ENCODE measurements at places on chromosomes 1 and 21. TPM values are rescaled to one million over a fixed set of nuclear protein-coding genes. Genes with fewer than 3 reads are reported as not detected.

The ZBTB17 gene
- 23.9 TPM for total RNA-seq

DNA sequence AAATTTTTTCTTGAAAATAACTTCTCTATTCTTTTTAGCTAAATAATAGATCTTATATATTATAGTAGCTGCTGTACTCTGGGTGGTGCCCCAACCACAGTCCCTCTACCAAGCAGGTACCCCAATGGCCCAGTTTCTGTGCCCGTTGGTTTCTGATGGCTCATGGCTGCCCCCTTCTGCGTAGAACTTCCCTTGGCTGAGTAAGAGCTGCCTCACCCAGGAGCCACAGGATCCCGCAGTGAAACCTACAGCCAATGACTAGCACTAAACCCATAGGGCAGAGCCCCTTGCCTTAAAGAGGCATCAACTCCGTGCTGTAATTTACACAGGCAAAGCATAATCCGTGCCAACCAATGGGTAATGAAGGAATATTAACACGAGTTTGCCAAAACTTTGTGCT, 247.5 kb downstream of the USH2A start:
- DNase-seq, result no peak

The SPAG17 gene
- total RNA-seq, result not detected

GRCh38 chr1:171207377-171207776, 22.3 kb downstream of the FMO2 start:
- DNase-seq, result no peak

DNA sequence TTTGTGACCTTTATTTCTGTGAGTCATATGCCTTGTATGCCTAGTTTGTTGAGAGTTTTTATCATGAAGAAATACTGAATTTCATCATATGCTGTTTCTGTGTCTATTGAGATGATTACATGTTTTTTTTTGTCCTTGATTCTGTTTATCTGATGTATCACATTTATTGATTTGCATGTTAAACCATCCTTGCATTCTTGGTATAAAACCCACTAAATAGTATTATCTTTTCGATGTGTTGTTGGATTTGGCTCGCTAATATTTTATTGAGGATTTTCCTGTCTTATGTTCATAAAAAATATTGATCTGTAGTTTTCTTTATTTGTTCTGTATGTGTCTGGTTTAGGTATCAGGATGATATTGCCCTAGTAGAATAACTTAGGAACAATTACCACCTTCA, 164.7 kb upstream of the CHRM3 start:
- DNase-seq, result no peak

DNA sequence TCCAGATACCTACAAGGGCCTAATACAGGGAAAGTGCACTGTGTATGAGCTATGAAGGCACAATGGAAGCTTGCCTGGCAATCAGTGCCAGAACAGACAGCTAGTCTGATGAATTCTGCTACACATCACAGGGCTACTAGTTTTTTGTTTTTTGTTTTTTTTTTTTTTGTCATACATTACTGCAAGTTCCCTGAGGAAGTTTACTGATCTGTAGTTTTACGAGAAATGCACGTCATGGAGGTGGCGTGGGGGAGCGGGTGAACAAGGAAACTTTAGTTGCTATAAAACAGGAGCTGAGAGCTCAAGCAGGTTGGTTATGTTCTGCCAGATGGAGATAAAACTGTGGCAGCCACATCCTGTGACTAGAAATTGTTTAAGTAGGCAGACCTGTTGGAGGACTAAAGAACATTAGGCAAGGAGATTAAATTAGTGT, 17.7 kb downstream of the PTPRC start:
- peak; percentile 44 for DNase-seq

DNA sequence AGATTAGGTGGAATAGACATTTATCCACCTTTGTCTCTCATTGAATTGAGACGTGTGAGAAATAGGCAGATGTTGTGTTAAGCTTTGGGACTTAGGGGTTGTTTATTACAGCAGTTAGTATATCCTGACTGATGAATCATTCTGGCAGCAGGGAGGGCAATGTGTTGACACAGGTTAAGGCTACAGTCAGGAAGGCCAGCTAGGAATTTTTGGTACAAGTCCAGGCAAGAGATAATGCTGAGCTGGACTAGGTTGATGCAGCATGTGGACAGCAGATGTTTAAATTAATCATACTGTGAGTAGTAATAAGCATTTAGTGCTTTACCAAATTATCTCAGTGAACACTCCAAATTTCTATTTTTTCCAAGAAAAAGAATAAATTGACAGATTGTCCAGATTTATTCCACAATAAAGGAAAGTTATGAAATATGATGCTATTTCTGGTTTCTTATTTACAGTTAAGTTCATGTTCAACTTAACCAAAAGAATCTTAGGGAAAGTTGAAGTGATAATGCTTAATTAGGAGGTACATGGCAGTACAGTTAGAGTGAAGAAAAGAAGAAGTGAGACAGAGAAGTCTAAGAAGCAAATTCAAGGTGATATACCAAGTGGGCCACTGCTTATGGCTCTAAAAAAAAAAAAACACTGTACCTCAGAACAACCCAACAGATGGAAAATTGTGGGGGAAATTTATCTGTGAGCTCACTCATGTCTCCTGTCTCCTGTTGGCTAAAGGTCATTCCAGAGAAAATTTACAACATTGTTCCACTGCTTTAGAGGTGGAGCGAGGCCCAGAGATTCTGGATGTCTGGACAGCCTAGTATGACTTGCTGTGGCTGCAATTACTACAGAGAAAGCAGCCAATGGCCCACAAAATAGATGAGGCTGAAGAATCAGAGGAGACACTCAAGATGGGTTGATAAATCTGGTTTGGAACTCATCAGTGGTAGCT, 102.7 kb upstream of the C21orf91 start:
- DNase-seq, result peak; percentile 54

Measured in HFFc6 (cell line).